ENCODE measurements at places on chromosomes 1 and 21.

DNA sequence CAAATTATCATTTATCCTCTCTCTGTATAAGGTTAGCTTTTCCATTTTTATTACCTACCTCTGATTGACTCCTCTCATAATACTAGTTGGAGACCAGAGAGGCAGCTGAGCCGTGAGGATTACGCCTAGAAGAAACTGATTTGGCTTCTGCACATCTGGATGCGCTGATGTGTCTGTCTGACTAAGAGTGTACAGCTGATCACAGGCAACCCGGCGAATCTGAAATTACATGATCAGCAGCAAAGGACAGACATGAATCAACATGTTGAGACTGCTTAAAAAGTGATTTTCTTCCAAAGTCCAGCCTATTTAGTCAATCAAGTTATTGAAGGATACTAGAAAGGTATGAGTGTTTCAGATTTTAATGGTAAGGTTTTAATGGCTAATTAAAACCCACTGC, 81.2 kb downstream of the PCSK9 start:
- DNase-seq: no peak

GRCh38 chr1:93692451-93692861, 10.8 kb upstream of the BCAR3 start:
- no peak for DNase-seq

GRCh38 chr21:41953249-41953830, 478 bp downstream of the C2CD2 start:
- no peak for DNase-seq

- DNase-seq: no peak
Observed at GRCh38 chr1:91673613-91674012, 173.0 kb downstream of the CDC7 start.

GRCh38 chr1:33982419-33982818, 118.5 kb downstream of the HMGB4 start:
- DNase-seq: no peak

DNA sequence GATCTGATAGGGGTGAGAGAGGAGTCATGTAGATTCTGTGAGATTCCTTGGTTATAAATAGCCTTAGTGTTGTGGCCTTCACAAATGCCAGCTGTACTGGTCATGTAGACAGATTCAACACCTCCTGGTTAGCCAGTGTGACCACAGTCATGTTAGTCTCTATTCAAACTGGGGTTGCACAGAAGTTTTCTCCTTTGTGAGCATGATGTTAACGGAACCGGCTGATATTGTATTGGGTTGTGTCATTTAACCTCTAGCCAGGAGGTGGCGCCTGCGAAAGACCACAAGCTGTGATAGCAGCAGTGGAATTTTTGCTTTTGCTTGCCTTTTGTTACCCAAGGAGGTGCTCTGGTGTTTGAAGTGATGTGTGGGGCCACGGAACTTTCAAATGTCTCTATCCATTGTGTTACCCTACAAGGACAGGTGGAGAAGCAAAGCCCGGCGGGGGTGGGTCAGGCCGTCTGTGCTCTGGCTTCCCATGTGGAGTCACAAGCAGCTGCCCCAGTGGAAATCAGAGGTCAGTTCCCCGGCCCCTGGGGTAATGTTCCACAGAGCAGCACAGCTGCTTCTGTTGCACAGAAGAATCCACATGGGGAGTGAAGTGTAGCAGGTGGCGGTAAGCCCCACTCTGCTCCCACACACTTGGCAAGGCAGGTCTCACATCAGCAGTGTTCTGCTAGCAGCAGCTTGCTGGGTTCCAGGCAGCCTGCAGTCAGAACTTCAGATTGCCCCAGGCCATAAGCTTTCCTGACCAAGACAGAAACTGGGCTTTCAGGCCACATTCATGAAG, 112.6 kb downstream of the ADAMTS1 start:
- no peak for DNase-seq

DNA sequence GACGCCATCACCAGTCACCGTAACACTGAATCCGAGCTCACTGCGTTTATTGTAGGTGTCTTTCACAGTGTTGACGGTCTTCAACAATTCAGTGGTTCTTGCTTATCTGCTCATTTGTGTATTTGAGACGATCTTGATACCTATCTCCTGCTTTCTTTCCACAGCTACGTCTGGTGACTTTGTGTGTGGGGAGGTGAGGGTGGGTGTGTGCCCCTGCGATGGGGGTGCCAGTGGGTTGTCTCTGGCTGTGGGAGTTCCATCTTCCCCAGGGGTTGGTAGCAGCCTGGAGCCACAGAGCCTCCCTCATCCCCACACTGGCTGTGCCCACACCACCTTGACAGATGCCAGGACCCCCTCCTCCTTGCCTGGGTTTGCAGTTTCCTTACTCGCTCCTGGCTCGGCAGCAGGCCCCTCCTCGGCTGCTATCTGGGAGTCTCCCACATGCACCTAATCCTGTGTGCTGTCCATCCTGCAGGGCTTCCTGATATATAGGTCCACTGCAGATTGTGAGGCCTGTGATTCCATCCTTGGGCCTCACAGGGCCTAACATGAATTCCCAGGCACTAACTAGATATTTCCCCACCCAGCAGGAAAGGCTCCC, 6.3 kb upstream of the PARP1 start:
- DNase-seq: no peak

Data from breast epithelium (tissue), 4 donors.